ENCODE measurements at places on chromosomes 4 and X.

DNA sequence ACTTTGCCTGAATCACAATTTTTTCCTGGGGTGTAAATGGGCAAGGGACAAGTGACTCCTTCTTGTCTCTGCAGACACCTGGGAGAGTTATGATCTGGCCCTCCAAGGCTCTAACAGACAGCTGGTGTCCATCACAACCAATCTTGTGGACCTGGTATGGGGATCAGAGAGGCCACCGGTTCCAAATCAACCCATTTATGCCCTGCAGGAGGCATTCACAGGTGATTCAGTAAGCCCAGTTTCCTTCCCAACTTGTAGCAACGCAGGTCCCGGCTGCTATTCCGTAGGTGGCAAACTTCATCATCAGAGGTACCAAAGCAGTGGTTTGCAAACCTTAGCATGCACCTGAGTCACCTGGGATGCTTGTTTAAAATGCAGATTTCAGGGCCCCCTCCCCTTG is 8.8 kb downstream of the XPNPEP2 start:
- DNase-seq = no peak

- no peak for DNase-seq
These were observed 109.2 kb upstream of the OTUD4 start for GRCh38 chr4:145289403-145290076.

DNA sequence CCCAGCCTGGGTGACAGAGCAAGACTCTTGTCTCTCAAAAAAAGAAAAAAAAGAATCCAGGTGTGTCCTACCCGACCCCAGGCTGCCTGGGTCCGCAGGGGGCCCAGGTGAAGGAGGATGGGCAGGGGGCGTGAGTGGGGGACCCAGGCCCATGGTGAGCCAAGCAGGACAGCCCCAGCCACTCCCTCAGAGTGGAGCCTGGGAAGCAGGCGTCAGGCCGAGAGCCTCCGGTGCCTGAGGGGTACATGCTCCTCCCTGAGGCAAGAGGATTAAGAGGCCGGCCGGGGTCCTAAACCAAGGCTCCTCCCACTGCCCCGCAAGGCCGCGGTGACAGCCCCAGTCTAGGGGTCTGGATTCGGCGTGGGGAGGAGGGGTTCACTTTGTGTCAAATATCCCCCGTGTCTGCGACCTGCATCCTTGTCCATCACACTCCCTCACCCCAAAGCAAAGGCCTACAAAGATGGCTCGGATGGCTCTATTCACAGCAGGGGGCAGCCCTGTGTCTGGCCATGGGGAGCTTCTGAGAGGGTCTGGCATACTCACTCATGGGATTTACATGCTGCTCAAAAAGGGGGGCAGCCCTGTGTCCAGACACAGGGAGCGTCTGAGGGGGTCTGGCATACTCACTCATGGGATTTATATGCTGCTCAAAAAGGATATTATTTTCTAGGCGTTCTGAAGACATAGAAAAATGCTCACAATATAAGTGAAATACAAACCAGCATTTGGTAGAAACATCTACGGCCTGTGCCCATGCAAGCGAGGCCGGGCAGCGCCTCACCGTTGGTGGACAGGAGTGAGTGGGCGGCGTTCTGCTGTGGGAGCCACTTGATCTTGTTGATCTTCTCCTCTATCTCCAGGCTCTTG is 94.6 kb downstream of the PPP2R2C start:
- no peak for DNase-seq

- no peak for DNase-seq
These were observed 507.7 kb upstream of the DIAPH2 start for GRCh38 chrX:96176921-96177320.

GRCh38 chr4:98937986-98938720 is 9.2 kb upstream of the EIF4E start:
- DNase-seq = no peak

DNA sequence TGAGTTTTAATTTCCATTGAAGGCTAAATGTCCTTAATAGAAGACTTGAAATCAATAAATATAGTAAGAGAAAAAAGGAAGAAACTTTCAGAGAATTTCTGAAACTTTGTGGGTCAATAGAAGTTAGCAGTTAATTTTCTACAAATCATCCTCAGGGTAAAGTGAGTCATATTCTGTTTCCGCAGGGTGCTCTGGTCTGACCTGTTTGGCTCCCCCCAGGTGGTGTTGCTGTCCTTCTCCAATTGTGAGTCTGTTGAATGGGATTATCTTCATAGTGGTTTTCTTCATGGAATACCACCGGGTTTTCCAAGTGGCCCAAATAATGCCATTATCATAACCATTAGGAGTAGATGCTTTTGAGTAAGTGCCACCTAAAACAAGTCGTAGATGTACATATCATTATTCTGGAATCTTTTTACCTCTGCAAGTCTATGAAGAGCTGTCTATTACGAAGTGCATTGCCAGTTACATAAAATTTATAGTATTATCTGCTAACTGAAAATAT is 7.7 kb downstream of the FGG start:
- no peak for DNase-seq

- no peak for DNase-seq
These were observed 514.8 kb upstream of the TENM3 start for GRCh38 chr4:181728305-181728966.

DNA sequence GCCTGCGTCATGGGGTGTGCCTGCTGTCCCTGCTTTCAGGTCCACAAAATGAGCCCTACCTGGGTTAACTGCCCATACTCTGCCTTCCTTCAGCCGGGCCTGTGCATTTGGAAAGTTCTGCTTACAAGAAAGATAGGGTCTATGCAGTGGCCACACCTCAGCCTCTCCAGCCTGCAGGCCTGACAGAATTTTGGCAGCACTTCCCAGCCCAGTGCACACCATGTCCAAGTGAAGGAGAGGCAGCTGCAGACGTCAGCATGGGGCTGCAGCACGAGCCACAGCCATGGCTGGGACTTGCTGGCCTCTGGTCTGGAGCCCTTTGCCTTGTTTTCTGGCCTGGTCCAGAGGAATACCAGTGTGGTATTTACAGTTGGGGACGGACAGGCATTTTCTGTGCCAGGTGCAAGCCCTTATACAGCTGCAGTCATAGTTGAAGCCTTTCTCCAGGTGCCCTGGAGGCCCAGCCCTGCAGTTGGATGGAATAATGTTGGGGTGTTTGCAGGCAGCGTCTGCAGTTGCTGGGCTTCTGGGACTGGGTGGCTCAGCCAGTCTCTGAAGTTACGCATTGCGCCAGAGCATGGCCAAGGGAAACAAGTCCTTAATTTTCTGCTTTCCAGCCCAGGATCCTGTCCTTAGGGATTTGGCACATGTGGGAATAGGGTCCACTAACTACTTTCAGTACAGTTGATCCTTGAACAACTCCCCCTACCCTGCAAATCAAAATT is 26.2 kb downstream of the JADE1 start:
- no peak for DNase-seq

DNA sequence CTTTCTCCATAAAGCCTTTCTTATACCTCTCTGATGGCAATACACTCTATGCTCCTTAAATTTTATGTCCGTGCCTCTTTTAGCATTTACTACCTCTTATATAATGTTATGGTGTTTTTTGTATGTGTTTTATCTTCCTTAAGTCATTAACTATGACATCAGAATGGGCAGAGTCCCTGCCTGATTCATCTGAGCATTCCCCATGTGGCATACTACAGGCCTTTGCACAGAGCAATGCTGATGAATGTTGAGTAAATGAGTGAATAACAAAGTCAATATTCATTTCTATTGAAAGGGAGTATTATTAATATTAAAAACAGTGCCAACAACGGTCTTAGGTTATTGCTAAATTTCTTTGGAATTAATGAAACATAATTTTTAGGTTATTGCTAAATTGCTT is 18.8 kb upstream of the RPS6KA3 start:
- DNase-seq = no peak

DNA sequence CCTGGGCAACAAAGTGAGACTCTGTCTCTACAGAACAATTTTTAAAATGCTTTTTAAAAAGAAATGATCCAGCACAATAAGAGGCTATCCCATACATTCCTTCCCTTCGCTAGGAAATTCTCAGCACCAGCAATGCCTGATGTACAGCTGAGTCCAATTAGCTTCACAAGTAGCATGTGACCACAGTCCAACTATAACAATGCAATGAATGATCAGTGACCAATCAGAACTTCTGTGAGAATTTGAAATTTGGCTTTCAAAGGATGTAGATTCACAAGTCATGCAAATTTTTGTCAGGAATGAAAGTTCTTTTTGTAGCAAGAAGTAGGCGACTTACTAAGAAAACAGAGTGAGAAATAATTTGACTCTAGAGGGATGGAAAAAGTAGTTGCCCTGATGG is 278.5 kb upstream of the UGT8 start:
- DNase-seq = no peak

- no peak for DNase-seq
These were observed 156.9 kb upstream of the NAP1L5 start for GRCh38 chr4:88854481-88854880.
